NCI-H187 (cell line): ENCODE measurements at places on chromosomes 2 and 18.

GRCh38 chr18:60421356-60422118, 49.0 kb upstream of the MC4R start:
- DNase-seq, result no peak

GRCh38 chr2:4551691-4552474, 848.5 kb downstream of the DCDC2C start:
- DNase-seq, result no peak

- no peak for DNase-seq
Measured at GRCh38 chr2:143440411-143441012, 311.3 kb downstream of the ARHGAP15 start.

DNA sequence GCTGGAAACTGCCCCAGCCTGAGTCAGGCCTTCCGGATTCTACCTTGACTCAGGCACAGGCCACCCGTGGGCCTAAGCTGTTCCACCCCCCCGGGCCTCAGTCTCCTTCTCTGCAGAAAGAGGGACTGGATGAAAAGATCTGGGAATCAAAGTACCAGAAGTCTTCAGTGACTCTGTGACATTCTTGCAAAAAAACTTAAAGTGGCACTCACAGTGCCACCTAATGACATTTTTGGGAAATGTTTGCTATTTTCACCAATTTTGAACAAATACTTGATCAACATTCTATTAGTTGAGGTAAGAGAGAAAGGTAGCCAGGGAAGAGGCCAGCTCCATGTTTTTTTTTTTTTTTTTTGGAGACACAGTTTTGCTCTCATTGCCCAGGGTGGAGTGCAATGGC, 48.3 kb upstream of the ACAA2 start:
- DNase-seq, result no peak

DNA sequence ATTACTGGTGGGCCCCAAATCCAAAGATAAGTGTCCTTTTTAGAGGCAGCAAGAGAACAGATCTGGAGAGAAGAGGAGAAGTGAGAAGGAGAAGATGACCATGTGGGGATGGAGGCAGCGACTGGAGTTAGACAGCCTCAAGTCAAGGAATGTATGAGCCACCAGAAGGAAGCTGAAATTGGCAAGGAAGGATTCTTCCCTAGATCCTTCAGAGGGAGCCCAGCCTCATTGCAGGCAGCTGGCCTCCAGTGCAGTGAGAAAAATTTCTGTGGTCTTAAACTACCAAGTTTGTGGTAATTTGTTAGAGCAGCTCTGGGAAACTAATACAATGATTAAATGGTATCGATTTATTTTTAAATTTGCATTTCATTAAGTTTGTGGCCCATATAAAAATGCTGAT, 167.9 kb downstream of the NCKAP5 start:
- DNase-seq, result no peak

GRCh38 chr2:202054679-202055078, 18.4 kb upstream of the KIAA2012 start:
- DNase-seq, result no peak

DNA sequence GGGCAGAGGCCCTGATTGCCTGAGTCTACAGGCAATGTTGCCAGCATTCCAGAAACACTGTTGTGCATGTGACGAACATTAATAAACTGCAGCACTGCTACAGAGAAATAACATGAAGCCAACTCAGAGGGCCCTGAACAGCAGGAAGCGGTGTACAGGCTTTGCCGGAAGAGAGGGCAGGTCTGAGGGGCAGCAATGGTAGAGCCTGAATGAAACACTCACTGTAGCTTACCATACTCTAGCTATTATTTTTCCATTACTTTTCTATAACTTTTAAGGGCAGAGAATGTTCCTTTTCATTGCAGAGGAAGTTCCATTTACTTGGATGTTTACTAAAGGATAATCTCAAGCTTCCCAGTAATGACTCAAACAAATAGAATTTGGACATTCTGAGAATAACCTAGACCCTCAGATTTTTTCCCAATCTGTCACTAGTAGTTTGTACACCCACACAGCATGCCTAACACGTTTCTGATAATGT, 150.4 kb downstream of the MTX2 start:
- DNase-seq, result no peak

GRCh38 chr2:38631976-38632375, 29.2 kb upstream of the HNRNPLL start:
- DNase-seq, result no peak

DNA sequence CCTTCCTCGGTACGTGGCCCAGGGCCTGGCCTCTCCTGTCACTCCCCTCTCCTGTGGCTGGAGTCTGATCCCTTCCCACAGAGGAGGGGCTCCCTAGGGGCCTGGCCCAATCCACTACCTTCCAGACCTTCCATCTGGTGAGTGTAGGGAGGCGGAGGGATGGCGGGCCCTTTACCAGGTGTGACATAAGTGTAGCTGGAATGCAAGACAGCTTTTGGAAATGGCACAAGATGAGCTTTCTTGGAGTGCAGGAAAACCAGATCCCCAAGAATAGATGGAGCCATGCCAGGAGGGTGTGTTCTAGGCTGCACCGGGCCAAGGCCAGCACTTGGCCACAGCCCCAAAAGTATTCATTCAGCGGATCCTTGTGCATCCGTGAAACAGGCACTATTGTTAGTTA, 30.1 kb downstream of the IGFBP5 start:
- DNase-seq, result no peak

DNA sequence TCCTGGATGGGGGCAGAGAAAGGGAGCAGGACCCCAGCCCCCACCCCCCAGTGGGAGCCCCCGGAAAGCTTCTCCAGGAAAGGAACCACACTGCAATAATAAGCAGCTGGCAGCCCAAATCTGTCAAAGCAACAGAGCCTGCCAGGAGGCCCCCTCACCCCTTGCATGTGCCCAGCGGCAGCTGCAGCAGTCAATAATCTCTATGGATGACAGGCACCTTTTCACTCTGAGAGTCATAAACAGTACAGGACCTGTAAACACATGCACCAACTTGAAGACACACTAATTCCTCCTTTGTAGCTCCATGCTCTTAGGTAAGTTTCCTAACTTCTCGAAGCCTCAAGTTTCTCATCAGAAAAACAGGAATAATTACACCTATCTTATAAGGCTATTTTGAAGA, 26.2 kb upstream of the KDM3A start:
- no peak for DNase-seq
